ENCODE measurements at places on chromosomes 6 and 20.

GRCh38 chr20:24964506-24964840 lies 15.4 kb downstream of the CST7 start:
- no peak for DNase-seq

- DNase-seq: no peak
Observed at GRCh38 chr20:1282966-1283365, 16.9 kb downstream of the SNPH start.

GRCh38 chr6:69265706-69266105 lies 531.1 kb downstream of the LMBRD1 start:
- no peak for DNase-seq

DNA sequence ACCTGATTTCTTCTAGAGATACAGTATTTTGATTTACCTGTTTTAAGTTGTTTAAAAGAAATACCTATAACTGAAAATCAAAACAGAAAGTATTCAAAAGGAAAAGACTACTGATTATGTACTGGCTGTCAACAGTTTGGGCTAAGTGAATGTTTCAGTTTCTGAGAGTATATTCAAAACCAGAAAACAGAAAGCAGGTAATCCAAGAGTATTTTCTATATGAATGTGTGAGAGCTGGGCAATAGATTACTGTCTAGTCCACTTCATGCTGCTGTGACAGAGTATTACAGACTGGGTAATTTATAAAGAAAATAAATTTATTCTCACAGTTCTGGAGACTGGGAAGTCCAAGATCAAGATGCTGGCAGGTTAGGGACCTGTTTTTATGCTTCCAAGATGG lies 261.0 kb downstream of the ARHGAP18 start:
- no peak for DNase-seq

GRCh38 chr6:90458353-90459224 lies 128.3 kb downstream of the MAP3K7 start:
- DNase-seq: no peak

DNA sequence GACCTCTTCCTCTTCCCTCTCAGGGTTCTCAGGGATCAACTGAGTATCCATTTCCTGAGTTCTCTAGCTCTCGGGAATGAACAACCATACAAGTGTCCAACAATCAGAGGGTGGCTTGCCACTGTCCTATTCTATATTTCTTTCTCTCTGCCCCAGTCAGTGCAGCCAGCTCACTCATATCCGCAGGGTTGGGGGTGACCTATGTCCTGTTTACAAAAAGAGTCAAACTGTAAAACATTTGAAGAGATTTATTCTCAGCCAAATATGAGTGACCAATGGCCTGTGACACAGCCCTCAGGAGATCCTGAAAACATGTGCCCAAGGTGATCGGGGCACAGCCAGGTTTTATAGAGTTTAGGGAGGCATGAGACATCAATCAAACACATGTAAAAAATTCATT lies 10.8 kb upstream of the BTN3A2 start:
- DNase-seq: no peak

DNA sequence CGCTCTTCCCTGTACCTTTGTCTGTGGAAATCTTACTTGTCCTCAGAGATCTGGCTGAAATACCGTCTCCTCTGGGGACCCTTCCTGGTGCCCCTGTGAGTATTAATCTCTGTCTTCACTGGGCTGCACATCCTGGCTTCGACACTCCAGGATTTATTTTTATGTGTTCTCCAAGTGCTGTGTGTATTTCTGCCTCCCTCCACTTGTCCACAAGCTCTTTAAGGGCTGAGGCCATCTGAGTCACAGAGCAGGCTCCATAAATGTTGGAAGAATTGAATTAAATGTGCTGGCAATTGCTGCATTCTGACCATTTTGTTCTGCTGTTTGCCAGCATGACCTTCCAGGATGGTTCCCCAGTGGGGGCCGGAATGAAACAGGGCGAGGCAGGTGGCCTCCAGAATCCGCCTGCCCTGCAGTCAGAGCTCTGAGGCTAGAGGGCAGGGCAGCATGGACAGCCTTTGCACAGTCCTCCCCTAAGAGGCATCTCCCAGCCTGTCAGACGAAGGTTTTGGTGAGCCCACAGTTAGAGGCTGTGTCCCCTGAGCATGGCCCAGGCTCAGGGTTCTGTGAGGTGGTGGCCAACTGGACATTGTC lies 105.8 kb downstream of the DLGAP4 start:
- no peak for DNase-seq

GRCh38 chr6:93394471-93394870 lies 24.9 kb downstream of the EPHA7 start:
- no peak for DNase-seq

DNA sequence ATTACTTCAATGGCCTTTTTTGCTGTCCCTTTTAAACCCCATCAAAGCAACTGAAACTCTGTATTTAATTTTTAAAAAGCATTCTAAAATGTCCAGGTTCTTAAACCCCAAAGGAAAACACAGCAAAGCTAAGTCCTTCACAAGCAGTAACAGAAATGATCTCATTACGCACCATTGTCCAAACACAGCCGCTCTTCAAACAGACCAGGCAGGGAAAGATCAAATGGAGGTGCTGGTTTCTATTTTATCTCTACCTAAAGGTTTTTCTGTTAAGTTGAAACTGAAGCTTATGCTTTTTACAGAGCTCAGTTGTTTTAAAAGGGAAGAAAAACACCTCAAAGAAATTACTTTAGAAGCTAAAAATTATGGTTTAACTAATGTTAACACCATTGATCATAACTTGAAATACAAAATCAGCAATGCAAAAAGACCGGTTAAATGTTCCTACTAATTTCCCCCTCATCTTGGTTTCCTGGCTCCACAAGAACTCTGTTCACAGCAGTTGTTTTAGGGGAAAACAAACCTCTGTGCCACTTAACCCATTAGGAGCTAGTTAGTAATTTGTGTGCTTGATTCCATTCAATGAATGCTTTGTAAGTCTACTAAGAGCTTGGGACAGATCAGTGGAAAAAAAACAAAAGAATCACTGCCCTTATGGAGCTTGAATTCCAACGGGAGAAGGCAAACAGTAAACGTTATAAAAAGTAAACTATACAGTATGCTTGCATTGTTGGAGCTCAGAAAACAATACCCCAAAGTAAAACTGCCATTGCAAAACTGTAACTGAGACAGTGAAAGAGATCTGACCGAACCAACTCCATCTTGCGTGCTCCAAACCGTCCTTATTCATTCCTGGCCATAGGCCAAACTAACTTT lies 87.4 kb downstream of the CD24 start:
- no peak for DNase-seq

DNA sequence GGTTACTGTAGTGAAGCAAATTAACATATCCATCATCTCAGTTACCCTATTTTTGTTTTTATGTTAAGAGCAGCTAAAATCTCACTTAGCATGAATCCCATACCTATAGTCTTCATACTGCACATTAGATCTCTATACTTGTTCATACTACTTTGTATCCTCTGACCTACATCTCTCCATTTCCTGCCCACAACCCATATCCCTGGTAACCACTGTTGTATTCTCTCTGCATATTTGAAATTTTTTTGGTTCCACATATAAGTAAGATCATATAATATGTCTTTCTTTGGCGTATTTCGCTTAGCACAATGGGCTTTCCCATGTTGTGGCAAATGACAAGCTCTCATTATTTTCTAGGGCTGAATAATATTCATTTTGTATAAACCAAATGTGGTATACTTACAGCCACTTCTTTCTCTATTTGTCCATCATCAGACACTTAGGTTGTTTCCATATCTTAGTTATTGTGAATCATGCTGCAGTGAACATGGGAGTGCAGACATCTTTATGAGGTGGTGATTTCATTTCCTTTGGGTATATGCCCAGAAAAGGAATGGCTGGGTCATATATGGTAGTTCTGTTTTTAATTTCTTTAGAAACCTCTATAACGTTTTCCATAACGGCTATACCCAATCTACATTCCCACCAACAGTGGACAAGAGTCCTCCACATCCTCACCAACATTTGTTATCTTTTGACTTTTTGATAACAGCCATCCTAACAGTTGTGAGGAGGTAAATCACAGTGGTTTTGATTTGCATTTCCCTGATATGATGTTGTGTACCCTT lies 39.8 kb downstream of the BACH2 start:
- peak; percentile 65 for DNase-seq

- no peak for DNase-seq
Observed at GRCh38 chr6:124496334-124496733, 465.9 kb upstream of the RNF217 start.

DNA sequence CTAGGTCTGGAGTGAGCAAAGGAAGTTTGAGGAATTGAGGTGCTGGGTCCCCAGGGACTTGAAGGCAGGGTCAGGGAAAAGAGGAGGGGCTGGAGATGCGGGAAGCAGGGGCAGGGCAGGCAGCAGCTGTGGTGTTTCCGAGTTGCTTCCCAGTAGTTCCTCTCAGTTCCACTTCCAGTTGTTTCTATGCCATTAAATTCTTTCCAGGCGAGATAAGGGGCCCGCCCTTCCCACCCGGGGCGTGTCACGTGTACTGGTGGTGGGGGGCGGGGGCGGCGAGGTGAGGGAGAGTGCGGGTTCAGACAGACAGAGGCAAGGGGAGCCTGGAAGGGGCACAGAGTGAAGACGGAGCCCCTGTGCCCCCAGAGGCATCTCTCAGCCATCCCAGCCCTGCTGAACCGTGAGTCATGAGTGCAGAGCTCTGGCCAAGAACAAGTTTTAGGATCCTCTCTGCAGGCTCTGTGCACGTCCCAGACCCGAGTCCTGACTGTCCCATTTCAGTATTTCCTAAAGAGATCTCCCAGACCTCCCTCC lies 977 bp downstream of the TNXB start:
- no peak for DNase-seq

DNA sequence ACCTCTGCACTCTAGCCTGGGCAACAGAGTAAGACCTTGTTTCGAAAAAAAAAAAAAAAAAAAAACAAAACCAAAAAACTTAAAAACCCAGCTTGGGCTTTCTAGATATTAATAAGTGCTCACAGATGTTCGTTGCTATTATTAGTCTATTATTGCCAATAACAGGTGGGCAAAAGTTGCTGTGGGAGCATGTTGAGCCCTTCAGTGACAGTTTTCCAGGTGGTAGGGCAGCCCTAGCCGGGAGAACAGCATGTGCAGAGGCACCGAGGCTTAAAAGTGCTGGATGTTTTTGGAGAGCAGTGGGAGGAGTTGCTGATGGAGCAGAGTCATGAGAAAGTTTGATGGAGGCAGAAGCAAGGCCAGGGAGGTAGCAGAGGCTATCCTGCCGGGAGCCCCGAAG lies 4.4 kb downstream of the PPP1R16B start:
- DNase-seq: no peak

GRCh38 chr6:86017236-86017635 lies 374.6 kb upstream of the SYNCRIP start:
- DNase-seq: no peak

GRCh38 chr6:80959034-80959433 lies 793.4 kb downstream of the TENT5A start:
- no peak for DNase-seq

All from brain microvascular endothelial cell (primary cell).